Brain pericyte (primary cell): ENCODE measurements at places on chromosomes 4 and X.

DNA sequence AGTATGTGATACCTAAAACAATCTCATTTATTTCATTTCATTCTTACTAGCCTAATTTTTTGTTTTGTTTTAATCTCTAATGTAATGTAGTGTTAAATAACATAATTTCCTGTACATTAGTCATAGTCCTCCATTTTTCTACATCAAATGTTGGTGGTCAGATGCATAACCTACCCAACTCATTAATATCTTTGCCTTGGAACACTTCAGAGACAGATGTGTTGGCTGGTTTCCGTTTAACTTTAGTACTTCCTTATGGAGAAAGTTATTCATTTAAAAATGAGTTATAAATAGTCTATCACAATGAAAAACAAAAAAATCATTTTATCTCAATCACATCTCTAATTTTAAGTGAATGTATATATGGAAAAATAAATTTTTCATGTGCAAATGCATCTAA lies 190.2 kb downstream of the ANTXR2 start:
- DNase-seq, result no peak

GRCh38 chr4:44761306-44761705 lies 35.0 kb upstream of the GNPDA2 start:
- no peak for DNase-seq

DNA sequence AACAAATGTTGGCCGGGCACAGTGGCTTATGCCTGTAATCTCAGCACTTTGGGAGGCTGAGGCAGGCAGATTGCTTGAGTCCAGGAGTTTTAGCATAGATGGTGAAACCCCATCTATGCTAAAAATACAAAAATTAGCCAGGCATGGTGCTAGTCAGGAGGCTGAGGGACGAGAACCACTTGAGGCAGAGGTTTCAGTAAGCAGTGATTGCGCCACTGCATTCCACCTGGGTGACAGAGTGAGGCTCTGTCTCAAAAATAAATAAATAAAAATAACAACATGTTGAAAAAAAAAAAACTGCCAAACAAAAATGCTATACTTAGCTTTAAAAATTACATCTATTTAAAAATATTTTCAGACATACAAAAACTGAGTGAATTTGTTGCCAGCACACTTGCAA lies 374.2 kb upstream of the SMIM31 start:
- DNase-seq, result no peak

DNA sequence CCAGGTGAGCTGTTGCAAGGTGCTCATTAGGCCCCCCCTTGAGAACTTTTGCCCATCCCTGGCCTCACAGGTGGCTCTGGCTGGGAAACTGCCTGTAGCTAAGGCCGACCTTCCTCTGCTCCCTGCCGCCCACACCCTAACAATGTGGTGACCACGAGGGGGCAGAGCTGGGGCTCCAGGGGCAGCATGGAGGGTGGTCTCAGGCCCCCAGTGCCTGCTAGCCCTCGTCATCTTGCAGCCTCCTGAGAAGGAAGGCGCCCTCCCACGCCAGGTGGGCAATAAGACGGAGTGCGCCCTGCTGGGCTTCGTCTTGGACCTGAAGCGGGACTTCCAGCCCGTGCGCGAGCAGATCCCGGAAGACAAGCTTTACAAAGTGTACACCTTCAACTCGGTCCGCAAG lies 32.4 kb downstream of the ATP2B3 start:
- DNase-seq, result no peak

DNA sequence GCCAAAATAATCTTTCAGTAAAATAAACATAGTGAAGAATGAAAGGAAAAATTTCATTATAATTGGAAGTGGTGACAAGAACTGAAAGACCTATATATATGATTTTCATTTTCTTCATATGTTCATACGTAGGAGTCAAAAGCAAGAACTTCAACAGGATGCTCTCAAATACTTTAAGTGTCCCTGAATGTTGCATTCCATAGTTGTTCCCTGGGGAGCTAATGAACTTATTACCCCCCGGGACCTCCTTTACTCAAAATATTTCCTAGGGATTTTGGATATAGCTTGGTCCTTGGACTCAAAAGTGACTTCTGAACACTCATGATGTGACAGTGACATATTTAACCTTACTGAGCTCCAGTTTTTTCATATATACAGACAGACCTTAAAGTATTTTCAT lies 44.9 kb upstream of the NDST4 start:
- no peak for DNase-seq

GRCh38 chr4:162839814-162840213 lies 326.9 kb downstream of the NAF1 start:
- DNase-seq, result no peak

GRCh38 chrX:134588806-134589205 lies 69.5 kb downstream of the PLAC1 start:
- no peak for DNase-seq

GRCh38 chrX:101931136-101931487 lies 715 bp downstream of the ZMAT1 start:
- no peak for DNase-seq

DNA sequence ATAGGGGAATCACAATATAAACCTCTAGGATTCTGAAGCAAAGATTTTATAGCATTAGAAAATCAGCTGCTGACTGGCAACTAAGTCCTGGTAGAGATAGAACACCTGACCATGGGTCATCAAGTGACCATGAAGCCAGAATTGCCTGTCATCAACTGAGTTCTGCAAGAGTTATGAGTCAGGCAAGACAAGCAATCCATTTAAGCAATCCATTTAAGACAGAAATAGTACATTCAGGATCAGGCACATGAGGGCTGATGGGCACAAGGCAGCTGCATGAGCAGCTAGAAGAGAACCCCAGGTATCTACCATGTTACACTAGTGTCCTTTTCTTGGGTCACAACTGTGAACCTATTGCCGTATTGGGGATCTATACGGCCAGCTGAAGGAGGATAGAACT lies 98.9 kb downstream of the SPRY1 start:
- DNase-seq, result no peak

GRCh38 chrX:47573341-47574075 lies 8.7 kb upstream of the TIMP1 start:
- DNase-seq, result no peak

DNA sequence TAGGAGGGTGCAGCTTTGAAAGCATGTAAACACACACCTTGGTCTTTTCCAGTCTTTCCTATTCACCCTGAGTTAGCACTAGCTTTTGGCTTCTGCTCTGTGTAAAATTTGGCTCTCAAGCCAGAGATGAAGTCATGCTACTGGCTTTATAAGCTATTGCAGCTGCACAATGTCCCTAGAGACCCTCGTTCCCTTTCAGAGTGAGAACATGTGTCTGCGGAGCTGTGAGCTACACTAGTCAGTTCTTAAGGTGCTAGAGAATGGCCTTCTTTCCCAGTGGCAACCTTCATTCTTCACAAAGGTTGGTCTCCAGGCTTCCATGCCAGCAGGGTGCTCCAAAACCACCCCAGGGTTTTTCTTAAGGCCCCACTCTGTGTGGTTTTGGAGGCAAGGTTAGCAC lies 199.1 kb downstream of the SPATA18 start:
- no peak for DNase-seq

DNA sequence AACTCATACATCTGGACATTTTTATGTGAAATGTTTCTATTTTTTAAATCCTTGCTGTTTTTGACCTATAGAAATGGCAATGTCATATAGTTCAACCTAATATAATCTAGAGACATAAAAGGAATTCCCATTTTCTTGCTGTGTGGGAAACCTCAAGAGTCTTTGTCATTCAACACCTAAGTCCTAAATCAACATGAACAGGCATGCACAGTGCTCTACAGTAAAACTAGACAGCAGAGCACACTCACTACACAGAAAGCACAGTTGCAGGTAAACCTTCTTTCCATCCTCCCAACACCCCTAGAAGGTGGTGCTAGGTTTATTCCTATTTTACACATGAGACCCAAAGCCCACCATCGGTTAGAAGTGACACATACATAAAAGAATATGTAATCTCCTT lies 79.1 kb upstream of the C1QTNF7 start:
- no peak for DNase-seq

DNA sequence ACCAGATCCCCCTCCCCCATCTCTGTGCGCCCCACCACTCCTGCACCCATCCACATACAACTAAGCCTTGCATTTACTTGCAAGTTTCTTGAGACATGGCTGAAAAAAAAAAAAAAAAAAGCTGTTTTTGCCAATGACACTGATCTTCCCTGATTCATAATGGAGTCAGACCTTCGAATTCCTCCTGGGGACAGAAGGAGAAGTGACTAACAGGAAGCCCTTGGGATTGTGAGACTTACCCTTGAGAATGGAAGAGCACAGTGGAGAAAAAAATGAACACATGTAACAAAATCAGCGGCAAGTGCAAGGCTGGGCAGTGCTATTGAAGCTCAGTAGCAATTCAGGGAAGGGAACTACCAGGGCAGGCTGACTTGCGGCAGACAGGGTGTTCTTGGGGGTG lies 288.4 kb downstream of the BCOR start:
- DNase-seq, result no peak

GRCh38 chr4:159384632-159385031 lies 281.8 kb downstream of the RAPGEF2 start:
- DNase-seq, result no peak

DNA sequence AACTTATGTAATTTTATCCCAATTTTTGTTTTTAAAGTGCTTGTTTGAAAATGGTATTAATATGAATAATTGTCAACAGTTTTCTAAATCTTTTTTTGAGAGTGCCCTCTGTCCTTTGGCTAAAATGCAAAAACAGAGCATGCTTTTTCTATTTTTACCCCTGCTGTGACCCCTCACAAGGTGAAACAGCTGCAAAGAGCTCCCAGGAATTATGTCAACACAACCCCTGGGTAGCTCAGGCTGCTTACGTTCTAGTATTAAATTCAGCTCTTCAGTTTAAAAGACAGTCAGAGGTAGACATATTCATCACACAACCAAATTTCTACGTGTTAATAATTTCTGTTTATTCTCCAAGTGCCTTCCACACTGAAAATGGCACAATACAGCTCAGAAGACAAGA lies 367.5 kb downstream of the PRDM5 start:
- peak; percentile 15 for DNase-seq

DNA sequence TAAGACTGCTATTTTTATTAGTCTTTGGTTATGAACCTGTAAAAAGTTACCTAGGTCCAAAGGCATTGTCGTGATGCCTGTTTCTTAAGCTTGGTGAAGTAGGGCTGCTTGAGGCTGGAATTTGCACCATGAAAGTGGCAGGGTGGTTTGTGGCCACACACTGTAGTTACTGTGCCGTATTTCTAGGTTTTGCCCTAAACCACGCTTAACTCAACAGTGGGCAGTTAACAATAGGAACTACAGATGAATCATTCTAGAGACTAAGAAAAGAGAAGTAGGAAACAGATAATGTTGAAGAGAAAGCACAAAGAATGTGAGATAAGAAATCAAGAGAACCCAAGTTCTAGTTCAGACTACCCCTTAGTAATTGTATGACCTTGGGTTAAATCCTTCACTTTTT lies 11.5 kb downstream of the ETNPPL start:
- no peak for DNase-seq
